ENCODE measurements at places on chromosomes 3 and 15.

- no peak for DNase-seq
Observed at GRCh38 chr3:20353286-20353685, 167.3 kb upstream of the SGO1 start.

DNA sequence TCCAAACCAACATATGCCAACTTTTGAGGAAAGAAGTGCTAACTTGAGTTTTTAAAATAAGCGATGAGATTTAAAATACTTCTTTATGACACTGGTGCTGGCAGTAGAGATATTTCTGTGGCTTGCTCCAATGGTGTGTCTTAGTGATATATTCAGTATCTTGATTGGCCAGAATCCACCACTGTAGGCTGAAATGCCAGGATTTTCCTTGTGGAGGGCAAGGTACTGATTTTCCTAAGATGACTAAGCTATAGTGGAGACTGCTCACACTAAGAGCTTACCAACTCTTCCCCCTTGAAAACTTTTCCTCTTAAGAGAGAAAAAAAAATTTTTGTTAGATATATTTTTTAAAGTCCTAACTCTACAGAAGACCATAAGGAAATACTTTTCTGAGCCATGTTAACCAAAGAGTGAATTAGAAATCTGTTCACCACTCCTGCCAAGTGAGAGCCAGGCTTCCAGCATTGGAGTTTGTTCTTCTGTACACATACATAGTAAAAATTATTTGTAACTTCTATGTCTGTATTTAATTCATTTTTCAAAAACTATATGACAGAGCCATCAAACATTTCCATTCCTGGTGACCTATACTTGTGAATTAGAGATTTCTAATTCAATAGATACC lies 109.1 kb downstream of the PPP2R3A start:
- DNase-seq = no peak

DNA sequence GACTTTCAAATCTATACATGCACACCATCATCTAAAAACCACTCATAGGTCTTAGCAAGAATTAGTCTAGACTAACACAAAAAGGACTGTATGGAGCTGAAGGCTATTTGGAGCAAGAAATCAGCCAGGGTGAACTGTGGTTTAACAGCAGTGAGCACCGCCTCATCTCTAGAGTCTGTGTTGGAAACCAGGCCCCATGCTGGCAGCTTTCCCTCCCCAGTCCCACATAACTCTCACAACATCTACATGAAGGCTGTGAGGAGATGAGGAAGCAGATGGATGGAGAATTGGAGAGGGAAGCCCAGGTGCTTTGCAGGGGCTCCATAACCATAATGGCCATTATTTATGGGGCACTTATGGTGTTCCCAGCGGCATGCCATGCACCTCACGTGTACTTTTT lies 133.2 kb upstream of the TOPAZ1 start:
- DNase-seq = no peak

GRCh38 chr3:172294223-172294806 lies 153.9 kb downstream of the GHSR start:
- DNase-seq = no peak

GRCh38 chr3:36058404-36059030 lies 321.8 kb upstream of the STAC start:
- no peak for DNase-seq

GRCh38 chr3:58697561-58697960 lies 31.0 kb upstream of the FAM3D start:
- DNase-seq = no peak

DNA sequence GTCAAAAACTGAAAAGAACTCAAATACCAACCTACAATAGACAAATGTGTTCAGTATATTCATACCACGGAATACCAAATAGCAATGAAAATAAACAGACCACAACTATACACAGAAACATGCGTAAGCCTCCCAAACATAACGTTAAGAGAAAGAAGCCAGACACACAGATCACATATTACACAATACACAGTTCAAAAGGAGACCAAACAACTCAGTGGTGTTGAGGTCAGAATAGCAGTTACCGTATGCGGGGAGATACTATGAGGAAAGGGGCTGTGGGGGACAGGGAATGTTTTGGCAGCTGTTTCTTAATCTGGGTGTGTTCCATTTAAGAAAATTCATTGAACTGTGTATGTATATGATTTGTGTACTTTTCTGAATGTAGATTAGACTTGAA lies 6.6 kb downstream of the OSBPL10 start:
- DNase-seq = no peak

DNA sequence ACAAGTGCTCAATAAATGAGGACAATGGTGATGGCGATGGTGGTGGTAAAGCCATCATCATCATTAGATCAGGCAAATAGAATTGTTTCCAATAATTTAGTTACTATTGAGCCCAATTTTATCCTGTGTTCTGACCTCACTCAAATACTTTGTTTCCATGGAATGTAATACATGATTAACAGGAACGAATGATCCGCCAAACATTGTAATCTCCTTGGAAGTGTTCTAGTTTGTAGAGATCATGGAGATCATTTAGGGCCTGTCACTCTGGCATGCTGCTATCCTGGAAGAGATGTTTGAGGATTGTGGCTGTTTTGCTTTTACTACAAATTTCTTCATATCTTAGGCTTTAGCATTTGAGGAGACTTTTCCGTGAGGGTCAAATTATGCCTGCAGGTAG lies 2.8 kb downstream of the COL6A6 start:
- no peak for DNase-seq

- no peak for DNase-seq
Observed at GRCh38 chr3:176867681-176868663, 329.3 kb downstream of the TBL1XR1 start.

GRCh38 chr3:150344079-150344759 lies 63.9 kb upstream of the TSC22D2 start:
- no peak for DNase-seq

DNA sequence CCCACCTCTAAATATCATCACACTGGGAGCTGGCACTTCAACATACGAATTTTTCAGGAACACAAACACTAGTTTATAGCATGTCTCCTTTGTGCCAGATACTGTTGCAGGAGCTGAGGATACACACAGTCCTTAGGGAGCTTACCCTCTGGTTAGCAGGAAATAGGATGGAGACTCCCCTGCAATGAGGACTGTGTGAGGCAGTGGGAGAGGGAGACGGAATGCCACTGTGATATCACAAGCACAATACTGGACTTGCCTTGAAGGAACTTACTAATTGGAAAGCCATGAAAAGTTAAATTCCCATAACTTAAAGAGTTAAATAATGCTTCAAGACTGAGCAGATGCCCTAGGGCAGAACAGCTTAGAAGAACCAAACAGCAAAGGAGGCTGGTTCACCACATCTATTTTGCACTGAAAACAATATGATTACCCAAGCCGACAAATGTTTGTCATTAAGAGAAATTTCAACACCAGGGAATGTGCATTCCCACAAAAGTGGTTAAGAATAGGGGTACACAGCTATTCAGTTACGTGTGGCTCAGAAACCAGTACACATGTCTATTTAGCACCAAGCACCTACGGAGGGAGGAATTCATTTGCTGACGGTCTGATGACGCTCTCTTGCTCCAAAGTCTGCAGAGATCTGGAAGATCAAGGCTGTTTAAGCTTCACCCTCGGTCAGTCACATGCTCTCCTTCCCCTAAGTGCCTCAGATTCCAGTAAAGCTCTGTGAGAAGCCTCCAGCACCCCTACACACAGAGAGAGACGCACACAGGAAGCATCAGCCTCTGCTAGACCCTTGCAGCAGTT lies 5.2 kb downstream of the TBC1D2B start:
- DNase-seq = no peak

DNA sequence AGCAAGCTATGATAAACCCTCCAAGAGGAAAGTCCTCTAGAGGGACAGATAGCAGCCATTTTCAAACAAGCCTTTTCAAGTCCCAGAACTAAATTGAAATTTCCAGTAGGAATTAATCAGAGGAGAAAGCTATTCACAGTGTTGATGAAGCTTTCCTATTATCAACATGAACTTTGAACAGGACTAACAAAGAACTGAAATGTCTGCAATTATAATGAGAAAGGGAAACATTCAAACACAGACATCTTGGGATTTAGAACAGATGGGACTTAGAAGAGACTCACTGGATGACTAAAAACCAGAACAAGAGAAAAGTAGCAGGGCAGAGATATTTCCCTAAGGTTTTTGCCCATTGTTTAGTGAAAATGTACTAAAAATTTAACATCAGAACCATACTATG lies 622.1 kb upstream of the UBE2E2 start:
- no peak for DNase-seq

- no peak for DNase-seq
Observed at GRCh38 chr3:10300087-10300486, 7.3 kb upstream of the GHRL start.

DNA sequence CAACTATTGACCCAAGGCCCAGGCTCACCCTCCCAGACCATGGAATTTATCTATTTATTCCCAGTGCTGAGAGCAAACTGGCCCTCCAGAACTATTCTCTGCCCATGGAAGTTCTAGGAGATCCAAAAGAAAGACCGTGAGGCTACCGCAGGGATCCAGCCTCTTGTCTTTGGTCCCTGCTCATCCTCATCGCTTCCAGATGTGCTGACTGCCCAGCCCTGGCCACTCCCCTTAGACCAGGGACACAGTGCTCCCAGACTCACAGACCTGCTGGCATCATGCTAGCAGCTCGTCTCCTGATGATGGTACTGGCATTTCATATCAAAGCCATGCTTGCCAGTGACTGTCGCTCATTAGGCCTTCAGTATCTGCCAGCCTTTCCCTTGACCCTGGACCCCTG lies 405.7 kb upstream of the PPP2R3A start:
- DNase-seq = no peak

DNA sequence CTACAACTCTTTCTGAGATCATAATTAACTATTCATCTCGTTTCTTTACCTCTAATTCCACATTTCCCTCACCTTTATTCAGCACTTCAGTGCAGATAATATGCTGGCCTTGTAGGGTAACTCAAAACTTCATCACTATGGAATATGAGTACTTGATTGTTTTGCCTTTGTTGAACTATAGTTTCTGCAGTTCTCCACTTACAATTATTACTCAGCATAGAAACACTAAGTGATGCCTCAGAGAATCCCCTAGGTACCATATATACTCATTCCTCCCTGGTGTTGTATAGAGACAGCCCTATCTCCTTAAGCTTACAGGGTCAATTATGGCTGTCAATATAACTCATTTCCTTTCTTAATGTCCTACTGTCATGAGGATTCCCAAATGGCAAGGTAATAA lies 380.6 kb upstream of the RBMS3 start:
- no peak for DNase-seq

DNA sequence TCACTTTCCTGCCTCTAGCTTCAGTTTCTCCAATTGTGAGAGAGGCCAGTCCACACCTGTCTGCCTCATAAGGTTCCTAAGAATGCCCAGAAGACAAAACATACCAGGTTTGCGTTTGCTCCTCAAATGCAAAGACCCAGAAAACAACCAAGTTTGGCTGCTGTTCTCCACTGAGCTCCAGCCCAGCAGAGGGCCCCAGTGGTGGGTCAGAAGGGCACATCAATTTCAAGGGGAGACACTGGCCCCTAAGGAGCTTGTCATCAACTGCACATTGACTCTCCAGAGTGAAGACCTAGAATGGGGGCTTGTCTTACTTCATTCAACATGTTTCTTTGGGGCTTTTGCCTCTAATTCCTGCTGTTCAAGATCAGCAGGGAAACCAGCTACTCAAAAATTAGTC lies 127.9 kb upstream of the SLC6A11 start:
- no peak for DNase-seq

DNA sequence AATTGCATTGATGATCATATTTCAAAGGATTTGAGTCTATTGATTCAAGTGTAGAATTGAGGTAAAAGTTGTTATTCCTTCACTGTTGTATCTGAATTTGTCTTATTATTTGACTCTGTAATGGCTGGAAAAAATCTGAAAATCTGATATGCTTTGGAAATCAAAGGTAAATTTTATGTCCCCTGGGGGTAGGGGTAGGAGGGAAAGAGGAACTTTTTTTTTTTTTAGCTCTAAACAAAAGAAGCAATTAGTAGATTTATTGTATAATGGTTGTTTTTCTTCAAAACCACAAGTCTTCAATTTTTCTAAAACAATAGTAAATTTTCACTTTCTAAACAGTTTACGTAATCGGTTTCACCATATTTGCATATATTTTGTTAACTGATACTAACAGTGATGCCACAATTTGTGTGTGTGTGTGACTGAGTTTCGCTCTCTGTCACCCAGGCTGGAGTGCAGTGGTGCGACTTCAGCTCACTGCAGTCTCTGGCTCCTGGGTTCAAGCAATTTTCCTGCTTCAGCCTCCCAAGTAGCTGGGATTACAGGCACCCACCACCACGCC lies 91.7 kb upstream of the GOLGA6L4 start:
- DNase-seq = no peak

DNA sequence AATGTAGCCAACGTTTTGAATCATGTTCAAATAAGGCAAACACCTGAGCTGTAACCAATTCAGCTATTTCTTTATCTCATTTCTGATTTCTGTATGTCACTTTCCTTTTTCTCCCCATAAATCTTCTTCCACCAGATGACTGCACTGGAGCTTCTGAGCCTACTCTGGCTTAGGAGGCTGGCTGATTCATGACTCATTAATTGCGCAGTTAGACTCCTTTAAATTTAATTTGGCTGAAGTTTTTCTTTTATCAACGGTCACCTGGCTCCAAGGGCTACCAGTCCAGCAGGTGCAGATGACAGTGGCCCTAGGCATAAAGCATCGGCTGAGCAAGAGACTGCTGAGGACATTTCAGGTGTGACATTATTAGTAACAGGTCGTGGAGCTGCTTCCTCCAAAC lies 39.6 kb upstream of the ITGA11 start:
- no peak for DNase-seq

- no peak for DNase-seq
Observed at GRCh38 chr3:70006089-70006488, 6.6 kb downstream of the SAMMSON start.

- DNase-seq = no peak
Observed at GRCh38 chr3:54931182-54931581, 3.3 kb upstream of the LRTM1 start.

- peak; percentile 3 for DNase-seq
Observed at GRCh38 chr3:171000281-171000680, 26.2 kb downstream of the SLC2A2 start.
